ENCODE measurements at places on chromosomes 7 and 10.

DNA sequence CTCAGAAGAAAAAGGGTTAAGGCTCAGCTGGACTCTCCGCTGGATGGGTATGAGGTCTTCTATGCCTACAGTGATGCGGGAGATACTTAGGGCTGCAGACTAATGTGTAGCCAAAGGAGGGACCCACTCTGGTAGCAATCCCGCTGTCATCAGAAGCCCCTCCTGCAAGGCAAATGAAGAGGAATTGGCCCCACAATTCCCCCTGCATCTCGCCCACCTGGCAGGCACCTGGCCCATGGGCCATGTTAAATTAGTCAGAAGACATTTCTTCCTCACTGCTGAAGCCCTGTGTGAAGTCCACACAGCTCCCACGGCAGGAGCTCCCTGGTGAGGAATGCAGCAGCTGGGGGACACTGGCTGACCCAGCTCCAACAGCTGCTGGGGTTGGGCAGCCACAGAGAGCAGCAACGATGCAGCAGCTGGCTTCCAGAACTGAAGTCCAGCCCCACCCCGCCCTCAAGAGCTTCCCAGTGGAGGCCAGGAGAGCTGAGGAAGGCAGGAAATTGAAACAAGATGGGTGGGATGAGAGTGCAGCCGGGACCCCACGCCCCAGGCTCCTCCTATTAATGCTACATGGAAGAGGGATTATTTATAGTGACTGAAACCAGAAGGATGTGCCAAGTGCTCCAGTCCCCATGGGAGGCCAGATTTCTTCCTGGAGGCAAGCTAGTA lies 5.5 kb downstream of the VSTM4 start:
- DNase-seq, result no peak

DNA sequence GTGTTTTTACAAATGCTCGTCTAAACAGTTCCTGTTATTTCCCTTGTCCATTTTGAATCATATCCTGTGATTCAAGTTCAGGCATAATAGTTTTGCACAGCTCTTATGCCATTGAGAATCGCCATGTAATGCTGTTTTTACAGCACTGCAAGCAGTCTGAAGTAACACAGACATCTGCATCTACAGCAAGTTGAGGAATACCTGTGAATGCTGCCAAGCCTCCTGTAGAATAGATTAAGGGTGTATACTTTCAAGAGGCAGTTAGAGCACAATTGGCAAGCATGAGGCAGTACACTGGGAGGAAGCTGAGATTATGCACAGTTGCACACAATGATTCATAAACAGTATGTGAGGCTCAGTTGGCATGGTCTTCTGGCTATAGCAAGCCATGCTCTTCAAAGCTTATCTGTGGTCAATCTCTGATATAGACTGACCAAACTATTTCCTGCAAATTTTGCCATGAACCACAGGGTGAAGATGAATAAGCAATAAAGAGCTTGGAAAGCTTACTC lies 121.9 kb upstream of the AKR1E2 start:
- DNase-seq, result no peak

DNA sequence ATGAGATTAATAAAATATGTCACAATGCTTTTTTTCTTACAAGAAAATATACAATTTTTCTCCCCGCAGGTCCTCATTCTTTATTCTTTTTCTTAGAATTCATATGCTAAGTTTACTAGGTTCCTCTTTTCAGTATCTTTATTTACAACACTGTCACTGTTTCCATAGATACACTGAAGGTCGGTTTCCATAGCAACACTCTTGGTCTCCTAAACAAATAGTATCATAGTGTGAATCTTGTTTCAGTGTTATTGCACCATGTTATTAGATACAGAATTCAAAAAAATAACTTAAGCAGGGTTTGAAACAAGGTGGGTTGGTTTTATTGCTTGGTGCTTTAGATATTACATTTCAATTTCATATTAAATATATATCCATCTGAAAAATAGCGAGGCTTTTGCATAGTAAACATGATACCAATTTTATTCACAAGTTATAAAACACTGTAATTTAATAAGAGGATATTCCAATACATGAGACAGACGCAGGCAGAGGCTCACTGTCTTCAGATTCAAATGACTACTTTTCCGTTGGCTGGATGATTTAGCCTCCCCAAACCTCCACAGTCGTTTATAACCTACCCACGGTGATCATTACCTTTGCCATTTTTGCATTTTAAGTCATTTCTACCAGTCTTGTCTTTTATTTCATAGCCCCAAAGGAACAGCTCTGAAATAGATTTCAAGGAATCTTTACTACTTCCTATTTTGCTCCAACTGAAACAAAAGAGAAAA lies 88.9 kb upstream of the KLF6 start:
- DNase-seq, result no peak

GRCh38 chr7:34066411-34066810 lies 161.1 kb downstream of the BMPER start:
- no peak for DNase-seq

DNA sequence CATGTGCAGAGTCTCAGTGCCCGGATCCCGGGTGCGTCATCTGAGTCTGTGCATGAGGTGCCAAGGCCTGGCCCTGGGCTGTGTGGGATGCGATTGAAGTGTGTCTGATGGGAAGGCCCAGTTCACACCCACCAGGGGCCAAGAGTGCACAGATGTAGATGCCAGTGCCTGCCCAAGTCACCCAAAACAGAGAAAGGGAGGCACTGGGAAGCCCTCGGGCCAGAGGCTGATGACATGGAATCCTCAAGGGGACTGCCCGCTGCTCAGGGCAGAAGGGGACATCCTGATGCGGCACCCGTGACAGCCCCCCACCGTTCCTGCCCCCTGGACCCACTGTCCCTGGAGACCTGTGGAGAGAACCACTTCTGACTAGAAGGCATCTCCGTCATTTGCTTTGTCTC lies 72.2 kb upstream of the ZNF479 start:
- DNase-seq, result no peak

GRCh38 chr10:79946271-79947082 lies 2.4 kb downstream of the SFTPD start:
- DNase-seq, result peak; percentile 88

GRCh38 chr7:158495786-158496185 lies 91.8 kb downstream of the PTPRN2 start:
- DNase-seq, result no peak

- no peak for DNase-seq
Observed at GRCh38 chr10:127215866-127216265, 19.5 kb upstream of the INSYN2A start.

DNA sequence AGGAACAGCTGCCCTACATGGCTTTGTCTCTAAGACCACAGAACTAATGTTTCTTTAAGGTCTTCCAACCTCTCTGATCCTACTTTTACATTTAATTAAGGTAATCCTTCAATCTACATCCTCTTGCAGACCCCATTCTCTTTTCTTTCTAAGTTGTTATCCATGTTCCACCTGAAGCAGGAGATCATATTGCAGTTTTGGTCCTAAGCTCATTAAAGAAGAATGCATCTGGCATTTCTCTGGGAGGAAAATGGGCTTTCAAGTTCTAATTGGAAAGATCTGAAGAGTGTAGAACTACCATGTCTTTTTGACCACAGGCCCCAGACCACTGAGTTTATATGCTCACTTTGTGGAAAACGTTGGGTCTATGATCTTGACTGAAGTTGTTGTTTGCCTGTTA lies 111.2 kb downstream of the SEM1 start:
- no peak for DNase-seq

DNA sequence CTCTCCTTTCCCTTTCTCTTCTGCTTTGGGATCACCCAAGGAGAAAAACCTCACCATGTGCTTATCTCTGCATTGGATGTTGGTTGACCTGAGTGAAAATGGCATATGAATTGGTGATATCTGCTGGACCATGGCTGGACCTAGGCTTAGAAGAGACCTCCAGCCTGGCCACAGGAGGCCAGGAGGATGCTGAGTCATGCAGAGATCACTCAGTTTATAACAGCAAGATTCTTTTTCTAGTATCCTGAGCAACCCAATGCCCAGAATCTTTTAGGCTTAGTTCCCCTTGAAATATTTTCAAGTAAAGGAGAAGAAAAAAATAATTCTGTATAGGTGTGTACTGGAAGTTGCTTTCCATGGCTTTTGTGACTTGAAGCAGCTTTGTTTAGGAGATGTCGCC lies 236.3 kb downstream of the KLF6 start:
- no peak for DNase-seq

DNA sequence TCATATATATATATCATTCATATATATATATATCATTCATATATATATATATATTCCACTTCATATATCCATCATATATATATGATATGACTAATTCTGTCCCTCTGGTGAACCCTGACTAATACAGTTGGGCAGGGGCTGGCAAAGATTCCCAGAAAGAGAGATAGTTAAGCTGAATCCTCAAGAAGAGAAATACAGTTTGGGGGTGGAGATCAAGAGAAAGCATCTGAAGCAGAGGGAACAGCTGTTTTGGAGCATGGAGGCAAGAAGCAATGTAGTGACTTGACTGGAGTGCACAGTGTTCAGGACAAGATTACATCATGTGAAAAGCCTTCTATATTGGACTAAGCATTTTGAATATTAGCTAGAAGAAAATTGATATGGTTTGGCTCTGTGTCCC lies 540.7 kb downstream of the MAGI2 start:
- DNase-seq, result no peak

DNA sequence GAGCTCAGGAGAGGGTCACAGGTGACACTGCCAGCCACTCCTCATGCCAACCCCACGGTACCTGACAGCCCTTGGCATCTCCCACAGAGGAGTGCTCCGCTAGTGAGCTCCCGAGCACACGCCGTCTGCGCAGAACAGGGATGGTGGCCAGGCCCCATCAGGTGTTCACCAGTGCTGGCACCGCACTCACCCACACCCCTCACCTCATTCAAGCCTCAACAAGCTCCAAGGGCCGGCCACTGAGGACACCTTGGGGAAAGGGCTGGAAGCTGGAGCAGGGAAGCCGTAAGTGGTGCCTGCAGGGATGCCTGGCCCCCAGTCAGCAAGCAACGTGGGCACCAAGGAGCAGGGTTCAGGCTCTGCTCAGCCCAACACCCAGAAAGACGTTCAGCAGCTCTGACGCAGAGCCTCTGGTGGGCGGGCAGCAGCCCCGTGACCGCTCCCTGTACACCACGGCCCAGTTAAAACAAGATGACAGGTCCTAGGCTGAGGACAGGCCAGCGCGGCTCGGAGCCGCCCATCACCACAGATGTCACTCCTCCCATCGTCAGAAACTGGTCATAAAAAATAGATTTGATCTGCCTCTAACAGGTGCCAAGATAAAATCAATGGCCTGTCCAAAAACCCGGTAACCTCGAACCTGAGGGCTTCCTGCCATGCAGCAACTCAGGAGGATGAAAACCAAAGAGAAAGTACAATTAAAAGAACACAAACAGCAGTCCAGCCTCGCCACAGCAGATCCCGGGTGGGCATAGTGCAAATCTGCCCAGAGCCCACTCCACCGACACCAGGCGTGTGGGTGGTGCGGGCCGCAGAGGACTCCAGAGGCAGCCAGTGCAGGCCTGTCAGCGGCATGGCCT lies 275.9 kb downstream of the MAD1L1 start:
- DNase-seq, result no peak

DNA sequence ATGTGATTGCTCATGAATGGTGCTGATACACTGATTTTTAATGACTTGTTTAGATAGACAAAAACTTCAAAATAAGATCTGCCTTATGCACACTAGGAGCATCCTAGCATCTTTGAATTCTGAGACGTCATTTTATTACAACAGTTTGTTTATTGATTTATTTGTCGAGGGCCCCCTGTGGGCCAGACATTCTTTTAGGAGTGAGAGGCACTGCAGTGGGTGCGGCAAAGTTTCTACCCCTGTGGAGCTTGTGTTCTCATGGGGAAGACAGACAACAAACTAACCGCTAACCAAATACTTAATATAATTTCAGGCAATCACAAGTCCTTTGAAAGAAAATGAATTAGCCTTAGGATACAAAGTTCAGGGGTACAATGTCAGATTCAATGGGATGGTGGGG lies 363.1 kb downstream of the RPS24 start:
- DNase-seq, result no peak

GRCh38 chr7:148912758-148913541 lies 28.9 kb upstream of the EZH2 start:
- DNase-seq, result no peak

- DNase-seq, result no peak
Observed at GRCh38 chr10:127447197-127447596, 101.9 kb upstream of the NPS start.

- no peak for DNase-seq
Observed at GRCh38 chr7:117572856-117573620, 93.2 kb downstream of the CFTR start.

- no peak for DNase-seq
Observed at GRCh38 chr10:84211566-84211965, 13.8 kb downstream of the LRIT2 start.

- no peak for DNase-seq
Observed at GRCh38 chr10:51638737-51639136, 60.7 kb downstream of the CSTF2T start.

DNA sequence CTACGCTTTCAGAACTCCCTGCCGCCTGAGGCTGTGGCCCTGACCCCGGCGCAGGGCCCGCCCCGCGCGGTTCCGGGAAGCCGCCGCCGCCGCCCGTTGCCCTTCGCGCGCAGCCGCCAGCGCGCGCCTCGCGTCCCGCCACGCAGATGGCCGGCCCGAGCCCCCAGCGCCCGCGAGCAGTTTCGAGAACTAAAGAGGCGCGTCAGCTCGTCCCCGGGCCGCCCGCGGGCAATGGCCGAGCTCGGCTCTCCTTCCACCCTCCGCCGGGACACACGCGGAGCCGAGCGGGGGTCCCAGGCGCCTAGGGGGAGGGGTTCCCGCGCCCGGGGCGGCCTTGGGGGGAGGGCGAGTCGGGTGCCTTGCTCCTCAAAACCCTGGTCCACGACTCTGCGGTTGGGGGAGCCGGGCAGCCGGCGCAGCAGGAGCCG lies 1.8 kb downstream of the HNRNPF start:
- no peak for DNase-seq

DNA sequence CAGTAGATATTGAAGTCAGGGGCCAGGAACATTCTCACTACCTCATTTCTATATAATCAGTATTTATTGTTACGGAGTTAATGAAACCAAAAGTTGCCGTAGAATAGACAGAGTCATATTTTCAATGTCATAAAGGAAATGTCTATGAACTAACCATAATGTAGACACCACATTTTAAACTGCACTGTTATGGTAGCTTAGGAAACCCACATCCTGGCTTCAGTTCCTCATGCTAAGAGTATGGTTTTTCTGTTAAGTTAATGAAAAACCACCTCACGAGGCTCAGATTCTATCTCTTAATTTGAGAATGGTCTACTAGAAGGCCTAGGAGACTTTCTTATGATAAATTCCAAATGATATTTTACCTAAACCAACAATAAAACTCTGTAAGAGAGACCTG lies 166.5 kb downstream of the TMEM26 start:
- no peak for DNase-seq
